ENCODE measurements at places on chromosomes 7 and 10.

- DNase-seq, result no peak
These were observed 1.0 kb downstream of the SRGN start for GRCh38 chr10:69088801-69089501.

DNA sequence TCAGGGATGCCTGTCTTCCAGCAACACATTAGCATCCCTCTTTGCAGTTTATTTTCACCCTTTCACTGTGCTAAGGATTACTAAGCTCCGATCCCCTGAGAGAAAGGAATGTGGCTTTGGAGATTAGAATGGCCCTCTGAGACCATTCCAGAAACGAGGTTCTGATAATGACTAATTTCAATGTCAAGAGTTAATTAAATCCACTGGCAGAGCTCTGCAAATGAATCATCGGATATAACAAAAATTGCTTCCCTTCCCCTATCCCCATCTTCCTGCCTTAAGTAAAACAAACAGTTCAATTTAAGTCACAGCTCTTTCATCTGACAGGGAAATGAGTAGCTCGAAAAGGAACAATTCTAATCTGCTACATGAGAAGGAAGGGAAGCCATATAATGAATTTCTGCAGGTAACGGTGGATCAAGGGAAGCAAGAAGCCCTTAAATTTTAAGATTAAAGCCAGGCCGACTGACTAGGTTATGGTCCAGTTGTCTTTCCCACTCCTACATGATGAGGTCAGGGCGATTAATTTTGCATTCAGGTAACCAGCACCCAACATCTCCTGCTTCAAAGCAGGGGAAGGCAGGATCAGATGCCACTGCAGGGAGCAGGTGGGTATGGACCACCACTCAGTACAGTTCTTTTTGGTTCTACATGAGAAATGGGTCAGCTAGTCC is 50.5 kb downstream of the MALSU1 start:
- no peak for DNase-seq

- no peak for DNase-seq
These were observed 46.8 kb downstream of the CDC14C start for GRCh38 chr7:48971173-48971572.

DNA sequence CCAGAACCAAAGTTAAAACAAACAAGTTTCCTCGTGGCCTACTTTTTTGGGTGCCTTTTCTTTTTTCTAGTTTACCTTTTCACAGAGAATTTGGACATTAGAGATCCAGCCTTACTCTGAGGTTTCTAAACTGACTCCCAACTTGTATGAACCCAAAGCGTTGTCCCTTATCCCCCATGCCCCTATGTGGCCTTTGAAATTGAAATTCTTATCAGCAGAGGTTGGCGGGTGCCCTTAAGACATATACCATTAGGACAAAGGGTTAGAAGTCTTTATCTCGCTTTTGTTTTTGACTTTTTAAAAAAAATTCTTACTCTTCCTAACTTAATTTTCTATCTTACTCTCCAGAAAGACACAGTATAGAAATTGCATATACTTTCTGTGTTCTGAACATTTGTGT is 76.3 kb upstream of the C7orf33 start:
- DNase-seq, result no peak

DNA sequence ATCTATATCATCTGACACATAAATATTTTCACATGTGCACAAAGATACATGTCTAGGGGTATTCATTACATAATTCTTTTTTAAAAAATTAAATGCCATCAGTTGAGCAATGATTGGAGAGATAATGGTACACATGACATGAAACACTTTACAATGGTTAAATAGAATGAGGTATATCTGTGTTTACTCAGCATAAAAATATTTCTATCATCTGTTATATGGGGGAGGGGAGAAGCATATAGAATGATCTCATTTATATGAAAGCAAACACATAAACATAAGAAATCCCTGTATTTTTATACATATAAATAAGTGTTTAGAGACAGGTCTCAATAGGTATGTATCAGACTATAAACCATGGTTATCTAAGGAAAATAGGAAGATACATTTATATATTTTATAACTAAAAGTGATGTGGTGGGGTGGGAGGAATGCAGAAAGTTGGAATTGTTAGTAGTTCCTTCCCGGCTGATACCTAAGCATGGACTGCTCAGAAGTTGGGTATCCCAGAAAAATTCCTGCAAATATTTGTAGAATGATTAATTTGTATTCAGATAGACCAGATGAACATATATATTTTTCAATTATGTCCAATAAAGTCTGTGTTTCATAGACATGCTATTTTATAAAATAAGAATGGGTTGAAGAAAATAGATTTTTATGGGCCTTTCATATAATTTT is 75.1 kb downstream of the SHOC2 start:
- no peak for DNase-seq

DNA sequence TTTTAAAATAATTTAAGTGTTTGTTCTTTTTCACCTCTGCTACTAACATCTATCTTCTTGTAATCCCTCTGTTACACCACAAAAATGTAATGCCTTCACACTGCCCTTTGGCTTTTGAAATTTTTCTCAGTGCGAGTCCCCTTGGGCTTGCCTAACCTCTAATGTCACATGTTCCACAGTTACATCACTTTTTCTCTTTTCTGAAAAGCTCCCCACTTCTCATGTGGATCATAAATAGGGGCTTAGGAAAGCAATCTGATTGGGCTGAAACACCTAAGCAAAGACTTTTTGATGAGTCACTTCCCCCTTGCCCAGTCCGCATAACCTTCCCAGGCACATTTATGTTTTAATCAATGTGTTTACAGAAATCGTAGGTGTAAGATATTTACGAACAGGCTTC is 288.2 kb downstream of the IPMK start:
- no peak for DNase-seq

- DNase-seq, result no peak
These were observed 495.2 kb upstream of the LRRN3 start for GRCh38 chr7:110595694-110596093.

GRCh38 chr7:101554584-101555268 is 74.4 kb downstream of the MYL10 start:
- DNase-seq, result no peak

DNA sequence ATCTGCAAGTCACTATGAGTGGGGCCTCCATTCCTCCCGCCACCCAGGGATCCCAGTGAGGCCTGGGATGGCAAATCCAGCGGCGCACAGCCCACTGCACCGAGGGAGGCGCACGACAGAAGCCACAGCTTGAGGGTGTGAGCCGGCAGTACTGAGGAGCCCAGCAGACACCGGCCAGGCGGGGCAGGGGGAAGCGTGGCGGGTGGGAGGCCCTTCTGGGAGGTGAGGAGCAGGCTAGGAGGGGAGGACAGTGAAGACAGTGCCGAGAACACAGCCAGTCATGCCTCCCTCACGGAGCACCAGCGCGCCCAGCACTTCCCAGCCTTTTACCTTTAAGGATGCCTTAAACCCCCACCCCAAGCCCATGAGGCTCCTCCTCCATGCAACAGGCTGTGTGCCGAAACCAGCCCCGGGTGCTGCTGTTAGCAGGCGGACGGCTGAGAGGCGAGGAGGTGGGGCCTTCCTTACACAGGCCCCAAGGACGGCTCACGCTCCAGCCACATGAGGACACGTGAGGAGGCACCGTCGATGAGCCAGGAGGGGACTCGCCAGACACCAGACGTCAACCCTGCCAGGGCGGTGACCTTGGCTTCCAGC is 258.5 kb downstream of the PTPRN2 start:
- peak; percentile 8 for DNase-seq
